ENCODE measurements at places on chromosomes 2 and 18.
A peak's percentile ranks its signal among the peaks of the same experiment; 100 is the strongest.

DNA sequence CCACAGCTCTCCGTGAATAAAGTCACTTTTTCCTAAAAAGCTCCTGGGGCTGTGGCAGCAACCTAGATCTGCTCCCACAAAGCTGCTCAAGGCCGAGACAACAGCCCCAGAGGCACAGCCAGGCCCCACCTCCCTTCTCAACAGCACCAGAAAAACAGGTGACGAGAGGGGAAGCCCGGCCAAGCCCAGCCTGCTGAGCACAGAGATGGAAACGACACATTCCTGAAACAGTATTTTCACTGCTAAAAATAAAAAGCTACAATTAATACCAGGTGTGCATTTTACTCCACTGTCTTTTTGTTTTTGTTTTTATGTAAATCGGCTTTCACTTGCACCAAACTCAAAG lies 199.3 kb downstream of the HDAC4 start:
- no peak for DNase-seq

DNA sequence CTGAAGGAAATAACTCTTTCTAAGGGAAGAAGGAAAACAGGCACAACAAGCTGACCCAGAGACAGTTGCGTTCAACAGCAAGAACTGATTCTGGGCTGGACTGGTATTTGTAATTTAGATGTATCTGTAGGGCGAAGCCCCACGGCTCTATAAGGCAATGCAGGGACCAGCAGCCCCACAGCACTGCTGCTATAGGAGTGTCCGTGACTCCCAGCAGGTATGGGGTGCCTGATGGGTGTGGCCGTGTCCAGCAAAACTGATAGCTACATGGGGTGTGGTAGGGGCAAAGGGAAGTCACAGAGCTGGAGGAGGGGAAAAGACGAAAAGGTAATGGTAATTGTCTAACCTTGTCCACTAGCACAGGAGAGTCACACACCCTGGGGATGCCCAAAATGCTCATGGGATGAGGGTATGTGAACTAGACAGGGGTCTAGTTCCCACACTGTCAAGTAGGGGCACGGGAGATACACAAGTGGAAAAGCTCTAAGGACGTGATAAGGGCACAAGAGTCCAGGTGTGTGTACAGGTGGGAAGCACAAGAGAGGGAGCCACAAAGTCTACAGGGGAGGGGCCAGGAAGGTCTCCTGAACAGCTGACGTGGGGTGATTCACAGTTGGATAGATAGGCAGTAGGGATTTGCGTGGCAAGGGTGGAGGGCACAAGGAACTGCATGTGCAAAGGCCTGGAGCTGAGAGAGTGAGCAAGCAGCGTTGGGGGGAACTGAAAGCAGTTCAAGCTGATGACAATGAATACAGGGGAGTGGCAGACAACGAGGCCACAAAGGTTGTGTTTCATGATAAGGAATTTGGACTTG lies 48.5 kb upstream of the ASPRV1 start:
- DNase-seq, result no peak

GRCh38 chr2:112074506-112074905 lies 19.4 kb downstream of the TMEM87B start:
- DNase-seq, result no peak

DNA sequence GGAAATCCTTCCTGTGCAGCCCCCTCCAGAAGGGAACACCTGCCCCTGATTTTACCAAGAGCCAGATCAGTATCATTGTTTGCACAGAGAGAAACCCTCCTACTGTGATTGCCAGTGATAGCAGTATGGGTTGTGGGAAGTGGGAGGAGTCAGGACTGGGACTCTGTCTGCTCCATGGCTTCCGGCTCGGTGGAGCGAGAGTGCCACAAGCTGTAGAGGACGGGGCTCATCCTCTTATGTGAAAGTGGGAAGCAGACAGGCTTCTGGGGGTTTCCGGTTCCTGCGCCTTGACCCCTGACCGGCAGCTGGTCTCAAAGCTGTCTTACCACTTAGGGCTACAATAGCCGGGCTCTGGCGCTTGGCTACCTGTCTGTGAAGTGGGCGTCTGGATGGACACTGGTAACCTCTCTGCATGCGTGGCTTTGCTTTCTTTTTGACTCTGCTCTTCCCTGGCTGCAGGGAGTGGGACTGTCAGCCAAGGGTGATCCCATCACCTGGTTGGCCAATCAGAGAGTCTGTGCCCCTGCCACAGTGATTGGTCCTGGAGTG lies 79.7 kb downstream of the BCL2L11 start:
- no peak for DNase-seq

DNA sequence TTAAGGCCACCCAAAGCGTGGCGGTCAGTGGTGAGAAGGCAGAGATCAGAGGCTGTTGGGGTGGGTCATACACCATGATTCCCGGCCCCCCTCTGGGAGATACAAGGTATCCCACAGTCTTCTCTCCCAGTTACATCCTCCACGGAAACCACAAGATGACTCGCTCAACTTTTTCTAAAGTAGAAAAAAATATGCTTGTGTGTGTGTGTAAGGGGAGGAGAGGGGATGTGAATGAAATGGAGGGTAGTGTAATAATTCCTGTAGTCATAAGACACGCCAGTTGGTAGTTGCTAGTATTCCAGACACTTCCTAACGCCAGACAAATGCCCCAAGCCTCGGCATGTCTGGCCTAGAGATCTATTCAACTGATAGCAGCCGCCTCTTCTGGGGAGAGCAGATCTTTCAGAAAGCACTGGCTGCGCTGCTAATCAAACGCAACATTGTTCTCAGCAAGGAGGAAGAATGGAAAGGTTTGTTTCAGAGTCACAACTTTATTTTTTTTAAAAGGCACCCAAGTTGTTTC lies 143.5 kb downstream of the TGIF1 start:
- DNase-seq, result no peak

DNA sequence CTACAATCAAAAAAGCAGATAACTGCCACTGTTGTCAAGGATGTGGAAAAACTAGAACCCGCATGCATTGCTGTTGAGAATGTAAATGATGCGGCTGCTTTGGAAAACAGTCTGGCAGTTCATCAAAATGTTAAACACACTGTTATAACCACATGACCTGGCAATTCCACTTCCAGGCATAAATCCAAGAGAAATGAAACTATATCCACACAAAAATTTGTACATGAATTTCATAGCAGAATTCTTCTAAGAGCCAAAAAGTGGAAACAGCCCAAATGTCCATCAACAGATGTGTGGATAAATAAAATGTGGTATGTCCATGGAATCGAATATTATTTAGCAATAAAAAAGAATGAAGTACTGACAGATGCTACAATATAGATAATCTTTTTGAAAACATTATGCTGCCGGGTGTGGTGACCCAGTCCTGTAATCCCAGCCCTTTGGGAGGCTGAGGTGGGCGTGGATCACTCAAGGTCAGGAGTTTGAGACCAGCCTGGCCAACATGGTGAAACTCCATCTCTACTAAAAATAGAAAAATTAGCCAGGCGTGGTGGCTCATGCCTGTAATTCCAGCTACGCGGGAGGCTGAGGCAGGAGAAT lies 32.0 kb downstream of the ERCC3 start:
- no peak for DNase-seq

DNA sequence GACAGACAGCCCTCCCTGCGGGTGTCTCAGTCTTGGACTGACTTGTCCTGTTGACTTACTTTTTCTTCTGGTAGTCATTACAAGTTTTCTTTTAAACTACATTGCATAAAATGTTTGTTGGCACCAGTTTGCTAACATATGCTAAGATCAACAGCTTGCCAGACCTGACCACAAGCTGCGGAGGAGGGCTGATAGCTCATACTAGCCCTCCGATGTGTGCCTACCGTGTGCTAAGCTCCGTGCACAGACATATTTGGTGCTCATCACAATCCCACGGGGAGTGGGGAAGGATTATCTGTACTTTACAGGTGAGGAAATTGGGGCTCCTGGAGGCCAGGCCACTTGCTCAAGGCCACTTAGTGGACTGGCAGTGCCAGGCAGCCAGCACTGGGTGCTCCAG lies 72.8 kb upstream of the YPEL5 start:
- no peak for DNase-seq

- DNase-seq, result no peak
These were observed 65.9 kb downstream of the TMEM247 start for GRCh38 chr2:46545015-46545839.

GRCh38 chr18:62588217-62588616 lies 65.4 kb downstream of the ZCCHC2 start:
- DNase-seq, result no peak

- no peak for DNase-seq
These were observed 248.8 kb downstream of the XIRP2 start for GRCh38 chr2:167136879-167137596.

DNA sequence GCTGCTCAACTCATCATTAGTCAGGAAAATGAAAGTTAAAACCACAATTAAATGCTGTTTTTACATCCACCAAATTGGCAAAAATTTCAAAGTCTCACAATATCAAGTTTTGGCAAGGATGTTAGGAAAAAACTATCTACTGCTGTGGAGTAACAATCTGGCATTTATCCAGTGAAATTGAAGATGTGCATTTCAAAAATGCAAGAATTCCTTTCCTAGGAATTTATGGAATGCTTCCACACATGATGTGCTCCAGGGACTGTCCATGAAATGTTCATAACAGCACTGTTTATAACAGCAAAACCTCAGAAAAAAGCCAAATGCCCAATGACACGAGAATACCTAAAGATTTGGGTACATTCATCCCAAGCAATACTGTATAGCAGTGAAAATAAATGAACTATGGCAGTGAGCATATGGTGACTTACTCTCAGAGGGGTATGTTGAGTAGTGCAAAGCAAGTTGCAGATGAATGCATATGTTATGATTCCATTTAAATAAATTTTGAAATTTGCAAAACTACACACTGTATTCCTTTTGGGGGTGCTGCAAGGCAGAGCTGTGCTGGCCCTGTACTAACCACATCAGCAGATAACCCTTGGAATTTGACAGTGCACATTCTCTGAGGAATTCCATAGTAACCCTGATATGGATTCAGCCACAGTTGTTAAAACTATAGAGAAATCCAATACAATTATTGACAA lies 41.3 kb upstream of the GYPC start:
- no peak for DNase-seq

DNA sequence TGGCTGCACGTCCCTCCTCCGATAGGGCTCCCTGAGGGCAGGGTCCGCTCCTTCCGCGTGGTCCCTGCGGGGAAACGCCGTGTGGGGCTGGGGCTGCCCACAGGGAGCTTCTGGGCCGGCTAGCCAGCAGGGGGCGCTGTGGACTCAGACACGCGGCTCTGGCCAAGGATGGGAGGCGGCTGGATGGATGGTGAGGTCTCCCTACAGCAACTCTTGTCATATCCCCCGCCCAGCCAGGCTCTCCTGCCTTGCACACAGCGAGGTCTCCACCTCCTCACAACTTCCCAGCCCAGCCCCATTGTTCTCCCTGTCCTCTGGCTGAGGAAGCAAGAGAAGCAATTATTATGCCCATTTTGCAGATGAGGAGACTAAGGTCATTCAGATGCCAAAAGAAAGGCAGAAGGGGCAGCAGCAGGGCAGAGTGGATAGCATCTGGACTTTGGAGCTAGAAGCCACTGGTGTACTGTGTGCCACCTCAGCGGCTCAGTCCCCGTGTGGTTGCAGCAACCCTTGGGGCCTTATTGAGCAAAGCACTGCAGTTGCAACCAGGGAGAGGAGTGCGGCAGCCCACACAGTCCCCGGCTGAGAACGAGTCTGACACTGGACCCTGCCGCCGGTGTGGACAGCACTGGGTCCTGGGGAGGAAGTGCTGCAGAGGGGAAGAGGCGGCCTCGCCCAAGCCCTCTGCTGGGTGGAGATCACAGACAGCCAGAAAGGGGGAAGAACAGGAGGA lies 99.0 kb downstream of the ZFP36L2 start:
- DNase-seq, result peak; percentile 90

DNA sequence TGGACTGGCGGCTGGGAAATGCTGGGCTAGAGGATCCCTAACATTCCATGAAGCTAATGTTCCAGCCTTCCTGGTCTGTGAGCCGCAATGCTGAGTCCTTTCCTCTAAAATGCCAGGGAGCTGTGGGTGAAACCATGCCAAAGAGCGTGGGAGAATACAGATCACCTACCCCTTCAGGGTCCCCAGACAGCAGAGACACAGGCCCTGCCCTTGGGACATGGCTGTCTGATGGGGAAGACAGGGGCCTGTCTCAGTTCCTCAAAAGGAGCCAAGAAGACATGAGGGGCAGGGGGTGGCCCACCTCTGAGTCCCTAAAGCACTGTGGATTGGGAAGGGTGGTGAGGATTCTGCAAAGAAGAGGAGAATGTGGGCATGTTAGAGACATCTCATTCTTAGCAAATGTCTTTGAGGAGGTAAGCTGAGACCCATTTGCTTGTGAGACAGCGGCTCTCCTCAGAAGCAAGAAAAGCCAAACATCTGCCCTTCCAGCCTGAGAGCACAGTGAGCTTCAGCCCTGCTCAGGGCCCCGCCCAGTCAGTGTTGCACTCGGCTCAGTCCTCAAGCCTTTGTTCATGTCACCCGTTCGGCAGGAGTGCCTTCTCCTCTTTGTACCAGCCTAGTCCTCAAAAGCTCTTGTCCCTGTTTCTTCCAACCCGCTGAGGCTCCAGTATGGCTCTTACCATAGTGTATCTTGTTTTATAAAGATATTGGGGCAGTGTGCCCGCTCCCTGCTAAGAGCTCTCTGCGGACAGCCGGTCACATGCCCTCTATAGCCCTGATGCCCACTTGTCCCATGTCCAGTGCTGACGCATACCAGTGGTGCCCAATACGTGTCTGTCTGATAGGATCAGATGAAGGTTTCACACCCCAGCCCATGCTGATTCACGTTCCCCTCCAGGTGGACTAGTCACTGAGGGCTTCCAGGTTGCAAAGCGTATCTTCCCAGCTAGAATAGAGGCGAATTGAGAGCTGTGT lies 286.2 kb downstream of the CYP26B1 start:
- no peak for DNase-seq
